ENCODE measurements at places on chromosomes 6 and 20. TPM values are rescaled to one million over a fixed set of nuclear protein-coding genes. Genes with fewer than 3 reads are reported as not detected.

GRCh38 chr6:136307351-136307750 lies 17.7 kb upstream of the BCLAF1 start:
- DNase-seq: no peak

MDFI gene
- 84.0 TPM for polyA plus RNA-seq

- DNase-seq: no peak
Measured at GRCh38 chr20:31990641-31991338, 19.4 kb upstream of the CCM2L start.

DNA sequence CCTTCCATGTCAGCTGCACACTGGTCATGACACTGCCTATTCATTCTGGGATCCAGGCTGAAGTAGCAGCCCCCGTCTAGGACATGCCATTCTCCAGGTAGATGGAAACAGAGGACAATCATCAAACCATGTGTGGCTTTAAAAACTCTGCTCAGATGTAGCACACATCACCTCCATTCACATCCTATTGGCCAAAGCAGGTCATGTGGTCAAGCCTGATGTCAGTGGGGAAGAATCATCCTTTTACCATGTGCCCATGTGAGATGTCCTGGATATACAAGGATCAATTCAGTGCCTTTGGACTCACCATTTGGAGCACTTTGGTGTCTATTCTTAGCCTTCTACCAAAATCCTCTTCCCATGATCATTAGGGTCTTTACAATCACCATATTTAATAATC lies 99.5 kb downstream of the CDC5L start:
- DNase-seq: no peak

SYNDIG1 gene
- polyA plus RNA-seq: 3.5 TPM

- no peak for DNase-seq
Measured at GRCh38 chr6:12844284-12845223, 128.0 kb downstream of the PHACTR1 start.
